G401 (cell line): ENCODE measurements at places on chromosomes 12 and 14. TPM values are rescaled to one million over a fixed set of nuclear protein-coding genes. Genes with fewer than 3 reads are reported as not detected.

GRCh38 chr14:54762296-54762695 is 140.3 kb downstream of the GCH1 start:
- no peak for DNase-seq

- DNase-seq: no peak
These were observed 21.4 kb downstream of the ZNF641 start for GRCh38 chr12:48329199-48329939.

GRCh38 chr14:76262641-76263040 is 110.9 kb downstream of the GPATCH2L start:
- DNase-seq: no peak

ASB2 gene
- total RNA-seq: 7.9 and 9.9 TPM in 2 replicates

PTHLH gene
- total RNA-seq: not detected in 2 replicates

IRAK3 gene
- not detected in 2 replicates for total RNA-seq

DNA sequence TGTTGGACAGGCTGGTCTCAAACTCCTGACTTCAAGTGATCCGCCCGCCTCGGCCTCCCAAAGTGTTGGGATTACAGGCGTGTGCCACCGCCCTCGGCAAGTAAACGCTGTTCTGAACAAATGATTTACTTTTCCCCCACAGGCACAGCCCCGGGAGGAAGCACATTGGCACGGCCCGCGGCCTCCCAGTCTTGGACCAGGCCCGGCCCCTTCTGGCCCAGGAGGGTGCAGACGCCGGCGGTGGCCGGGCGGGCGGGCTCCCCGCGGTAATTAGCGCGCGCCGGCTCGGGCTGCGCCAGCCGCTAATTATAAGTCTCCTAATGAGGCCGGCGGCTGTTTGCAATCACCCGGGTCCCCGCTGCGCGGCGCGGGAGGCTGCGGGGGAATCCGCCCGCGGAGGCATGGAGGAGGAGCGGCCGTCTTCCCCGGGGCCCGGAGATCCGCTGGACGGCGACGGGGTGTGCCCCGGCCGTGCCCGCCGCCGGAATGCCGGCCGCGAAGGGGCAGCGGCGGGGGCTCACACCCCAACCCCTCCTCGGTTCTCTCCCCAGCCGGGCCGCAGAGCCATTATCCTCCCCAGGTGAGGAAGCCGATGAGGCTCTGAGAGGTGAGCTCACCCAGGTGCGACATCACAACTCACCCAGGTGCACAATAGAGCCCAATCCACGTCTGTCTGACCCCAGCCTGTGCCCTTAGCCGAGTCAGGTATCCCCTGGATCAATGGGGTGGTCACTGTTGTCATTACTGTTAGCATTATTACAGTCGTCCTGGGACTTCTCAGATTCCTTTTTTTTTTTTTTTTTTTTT is 3.3 kb upstream of the POP5 start:
- DNase-seq: peak; percentile 34

- DNase-seq: no peak
These were observed 268.0 kb downstream of the BTG1 start for GRCh38 chr12:91877456-91878235.

DNA sequence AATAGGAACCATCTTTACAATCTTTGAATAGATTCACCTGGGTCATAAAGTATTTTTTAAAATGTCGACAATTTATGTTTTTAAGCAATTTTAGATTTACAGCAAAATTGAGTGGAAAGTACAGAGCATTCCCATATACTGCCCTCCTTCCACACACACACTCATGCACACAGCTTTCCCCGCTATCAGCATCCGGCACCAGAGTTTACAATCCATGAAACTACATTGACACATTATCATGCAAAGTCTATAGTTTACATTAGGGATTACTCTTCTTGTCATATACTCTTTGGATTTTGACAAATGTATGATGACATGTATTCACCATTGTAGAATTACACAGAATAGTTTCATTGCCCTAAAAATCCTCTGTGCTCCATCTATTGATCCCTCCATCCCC is 9.0 kb upstream of the SYNE2 start:
- no peak for DNase-seq

GRCh38 chr14:23561873-23562821 is 5.4 kb downstream of the AP1G2 start:
- DNase-seq: peak; percentile 70

GRCh38 chr12:127280393-127281275 is 986.3 kb upstream of the TMEM132C start:
- peak; percentile 27 for DNase-seq

GRCh38 chr12:8482571-8483061 is 26.9 kb downstream of the CLEC6A start:
- DNase-seq: no peak

PTPRR gene
- total RNA-seq: not detected in 2 replicates

EPS8 gene
- total RNA-seq: 0.07 TPM in 1 of 2 replicates, not detected in the other

DNA sequence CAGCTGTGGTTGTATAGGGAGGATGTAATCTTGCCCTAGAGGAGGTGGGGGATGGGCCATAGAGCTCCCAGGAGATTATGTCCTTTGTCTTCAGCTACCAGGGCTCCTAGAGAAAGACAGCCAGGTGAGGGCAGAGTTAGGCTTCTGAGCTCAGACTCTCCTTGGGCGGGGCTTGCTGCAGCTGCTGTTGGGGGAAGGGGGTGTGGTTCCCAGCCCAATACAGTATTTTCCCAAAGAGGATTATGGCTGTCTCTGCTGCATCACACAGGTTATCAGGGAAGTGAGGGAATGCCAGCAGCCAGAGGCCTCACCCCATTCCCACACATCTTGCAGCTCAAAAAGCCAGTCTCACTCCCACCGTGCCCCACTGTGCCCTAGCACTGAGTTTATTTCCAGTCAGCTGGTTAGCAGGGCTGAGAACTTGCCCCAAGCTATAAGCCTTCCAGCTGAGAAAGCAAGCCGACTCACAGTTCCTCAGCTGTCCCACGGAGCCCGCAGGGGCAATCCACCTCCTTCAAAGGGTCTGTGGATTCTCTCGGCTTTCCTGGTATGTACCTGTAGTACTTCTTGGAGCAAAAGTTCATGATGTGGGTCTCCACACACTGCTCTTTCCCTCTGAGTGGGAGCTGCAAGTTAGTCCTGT is 217.3 kb upstream of the CPNE8 start:
- no peak for DNase-seq

GRCh38 chr14:73091044-73091443 is 32.7 kb downstream of the RBM25 start:
- no peak for DNase-seq

GRCh38 chr12:87925021-87925420 is 104.2 kb downstream of the C12orf50 start:
- DNase-seq: no peak

GRCh38 chr12:47767216-47767724 is 5.8 kb upstream of the SLC48A1 start:
- no peak for DNase-seq

- DNase-seq: peak; percentile 68
These were observed 129.0 kb upstream of the HMGA2 start for GRCh38 chr12:65695113-65695865.

GRCh38 chr12:96195845-96196451 is 1.8 kb downstream of the ELK3 start:
- DNase-seq: peak; percentile 62

- no peak for DNase-seq
These were observed 859.3 kb upstream of the ATXN7L3B start for GRCh38 chr12:73678335-73678734.

NANOG gene
- not detected in 2 replicates for total RNA-seq

ARF6 gene
- 40.2 and 48.0 TPM in 2 replicates for total RNA-seq

GRCh38 chr14:54368291-54368690 is 28.5 kb upstream of the CDKN3 start:
- no peak for DNase-seq

- no peak for DNase-seq
These were observed 26.1 kb upstream of the APOLD1 start for GRCh38 chr12:12759234-12759915.

CCDC197 gene
- total RNA-seq: not detected in 2 replicates

GRCh38 chr14:33946679-33947476 is 4.0 kb downstream of the EGLN3 start:
- DNase-seq: no peak

GRCh38 chr12:69466867-69467266 is 3.3 kb upstream of the FRS2 start:
- no peak for DNase-seq

DNA sequence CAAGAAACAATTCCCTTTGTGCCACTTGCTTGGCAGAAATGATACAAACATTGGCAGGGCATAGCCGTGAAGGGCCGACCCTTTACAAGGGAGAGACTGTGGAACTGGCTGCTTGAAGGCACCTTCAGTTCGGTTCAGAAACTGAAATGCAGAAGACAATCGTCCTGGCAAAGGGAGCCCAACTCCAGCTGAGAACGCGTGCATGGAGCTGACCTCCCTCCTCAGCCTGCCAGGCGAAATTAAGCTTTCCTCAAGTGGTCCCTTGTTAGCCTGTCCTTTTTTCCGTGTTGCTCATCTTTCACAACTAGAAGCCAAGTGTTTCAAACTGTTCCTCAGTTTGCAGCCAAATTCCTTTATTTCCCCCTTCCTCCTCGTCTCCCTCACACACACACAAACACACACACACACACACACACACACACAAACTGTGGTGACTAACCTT is 8.1 kb downstream of the LGR5 start:
- peak; percentile 5 for DNase-seq

- DNase-seq: no peak
These were observed 99.8 kb upstream of the DIO2 start for GRCh38 chr14:80310938-80311750.

- no peak for DNase-seq
These were observed 8.5 kb downstream of the KRT85 start for GRCh38 chr12:52358575-52359350.

- DNase-seq: no peak
These were observed 4.6 kb downstream of the DTX1 start for GRCh38 chr12:113061061-113061694.

TCL1B gene
- not detected in 2 replicates for total RNA-seq

- no peak for DNase-seq
These were observed 171.7 kb downstream of the SLC5A8 start for GRCh38 chr12:101038289-101038871.

MIPOL1 gene
- 8.4 and 13.2 TPM in 2 replicates for total RNA-seq

- peak; percentile 87 for DNase-seq
These were observed 3.3 kb upstream of the CIPC start for GRCh38 chr14:77094672-77095284.

DNA sequence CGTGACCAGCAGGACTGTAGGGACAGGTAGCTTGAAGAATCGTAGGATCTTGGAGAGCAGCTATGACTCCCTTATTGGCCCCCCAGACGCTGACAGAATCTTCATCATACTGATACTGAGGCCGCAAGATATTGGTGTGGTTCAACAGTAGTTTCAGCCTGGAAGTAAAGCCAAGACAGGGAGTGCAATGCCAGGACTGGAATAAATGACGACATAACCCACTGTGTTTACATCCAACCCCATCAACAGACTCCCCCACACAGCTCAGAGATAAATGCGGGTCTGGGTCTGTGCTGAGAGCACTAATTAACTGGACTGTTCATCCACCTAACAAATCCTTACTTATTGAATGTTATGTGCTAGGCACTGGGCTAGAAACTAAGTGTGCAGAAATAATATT is 16.6 kb downstream of the NOXRED1 start:
- DNase-seq: no peak

LHX5 gene
- total RNA-seq: not detected in 2 replicates

DNA sequence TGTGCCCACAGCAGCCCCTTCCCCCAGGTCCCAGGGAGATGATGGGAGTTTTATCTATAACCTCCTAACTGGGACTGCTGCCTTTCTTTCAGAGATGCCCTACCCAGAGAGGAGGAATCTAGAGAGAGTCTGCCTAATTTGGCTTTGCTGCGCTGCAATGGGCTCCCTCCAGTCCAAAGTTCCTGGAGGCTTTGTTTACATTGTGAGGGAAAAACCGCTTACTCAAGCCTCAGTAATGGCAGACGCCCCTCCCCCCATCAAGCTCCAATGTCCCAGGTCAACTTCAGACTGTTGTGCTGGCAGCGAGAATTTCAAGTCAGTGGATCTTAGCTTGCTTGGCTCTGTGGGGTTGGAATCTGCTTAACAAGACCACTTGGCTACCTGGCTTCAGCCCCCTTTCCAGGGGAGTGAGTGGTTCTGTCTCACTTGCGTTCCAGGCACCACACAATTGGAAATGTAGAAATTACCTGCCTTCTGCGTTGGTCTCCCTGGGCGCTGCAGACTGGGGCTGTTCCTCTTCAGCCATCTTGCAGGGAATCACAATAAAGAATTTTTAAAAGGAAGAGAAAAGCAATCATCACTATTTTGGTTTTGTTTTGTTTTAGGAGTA is 262.5 kb downstream of the FOXG1 start:
- no peak for DNase-seq
